ENCODE measurements at places on chromosomes 6 and 20.
A peak's percentile ranks its signal among the peaks of the same experiment; 100 is the strongest.

GRCh38 chr6:13030396-13030795 lies 297.9 kb downstream of the TBC1D7 start:
- DNase-seq = no peak

DNA sequence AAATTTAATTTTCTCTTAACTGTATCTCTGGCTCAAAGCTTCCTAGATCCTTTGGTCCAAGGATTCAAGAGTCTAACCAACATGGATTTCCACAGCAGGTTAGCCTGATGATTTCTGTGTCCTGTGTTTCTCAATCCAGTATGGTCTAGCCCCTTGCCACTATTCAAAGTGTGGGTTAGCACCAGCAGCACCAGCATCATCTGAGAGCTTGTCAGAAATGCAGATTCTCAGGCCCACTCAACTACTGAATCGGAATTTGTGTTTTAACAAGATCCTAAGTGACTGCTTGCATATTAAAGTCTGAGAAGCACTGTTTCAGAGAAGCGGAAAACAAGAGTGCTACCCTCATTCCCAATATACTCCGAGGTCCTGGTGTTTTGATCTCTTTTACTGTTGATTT lies 133.8 kb upstream of the PRDM1 start:
- DNase-seq = no peak

GRCh38 chr6:15854826-15855710 lies 192.2 kb upstream of the DTNBP1 start:
- DNase-seq = no peak

DNA sequence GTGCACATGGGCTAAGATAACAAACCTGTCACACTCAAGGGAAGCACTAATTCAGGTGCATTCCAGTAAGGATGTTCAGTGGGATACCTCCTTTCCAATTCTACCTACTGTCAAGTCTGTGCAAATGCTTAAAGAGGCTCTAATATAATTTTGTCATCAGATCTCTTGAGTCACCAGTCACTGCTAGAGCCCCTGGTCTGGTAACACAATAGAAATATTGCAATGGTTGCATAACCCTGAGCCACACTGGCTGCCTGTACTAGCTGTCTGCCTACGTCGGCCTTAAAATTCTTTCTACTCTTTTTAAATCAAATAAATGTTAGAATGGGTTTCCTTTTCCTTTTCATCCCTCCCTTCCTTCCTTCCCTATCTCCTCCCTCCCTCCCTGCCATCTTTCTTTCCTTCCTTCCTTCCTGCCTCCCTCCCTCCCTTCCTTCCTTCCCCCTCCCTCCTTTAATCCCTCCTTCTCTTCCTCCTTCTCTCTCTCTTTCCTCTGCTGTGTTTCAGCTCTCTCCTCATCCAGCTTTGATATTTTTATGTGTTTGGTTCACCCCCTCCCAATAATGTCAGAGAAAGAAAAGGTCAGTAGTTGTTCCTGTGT lies 28.1 kb upstream of the OLIG3 start:
- no peak for DNase-seq

DNA sequence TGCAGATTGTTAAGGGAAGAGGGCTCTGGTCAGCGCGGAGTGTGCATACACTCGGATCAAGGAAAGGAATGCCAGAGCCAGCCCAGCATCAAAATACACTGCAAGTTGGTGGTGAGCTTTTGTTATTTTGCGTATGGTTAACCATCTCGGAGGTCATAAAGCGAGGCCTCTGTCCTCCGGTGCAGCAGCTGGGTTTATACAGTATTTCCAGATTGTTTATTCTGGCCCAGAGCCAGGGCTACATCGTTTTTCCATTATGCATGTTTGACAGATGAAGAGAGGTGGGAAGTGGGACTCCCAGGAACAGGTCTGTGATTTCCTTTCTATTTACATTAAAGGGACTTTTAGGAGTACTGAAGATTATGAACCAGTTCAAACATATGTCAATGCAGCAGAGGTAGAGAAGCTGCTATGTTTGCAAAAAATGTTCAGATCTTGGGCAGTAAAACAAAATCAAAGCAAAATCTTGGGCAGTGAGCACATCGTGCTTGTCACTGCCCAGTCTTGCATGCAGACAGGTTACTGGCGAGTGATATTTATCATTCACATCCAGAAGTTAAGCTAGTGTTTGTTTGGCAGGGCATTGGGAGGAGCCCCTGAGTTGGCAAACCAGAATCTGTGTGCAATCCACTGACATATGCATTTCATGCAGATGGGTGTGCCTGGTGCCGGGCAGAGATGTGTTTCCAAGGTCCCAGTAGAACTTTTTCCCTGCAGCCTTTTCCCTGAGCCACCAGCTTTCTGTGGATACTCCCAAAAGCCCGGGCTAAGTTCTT lies 256.3 kb upstream of the TAB2 start:
- DNase-seq = no peak

GRCh38 chr6:26071135-26071534 lies 16.1 kb upstream of the HFE start:
- peak; percentile 65 for DNase-seq
